ENCODE measurements at places on chromosomes 1 and 21.

GRCh38 chr1:30903343-30904034 is 5.1 kb downstream of the SDC3 start:
- no peak for DNase-seq

GRCh38 chr21:45974073-45975019 is 7.2 kb upstream of the COL6A1 start:
- DNase-seq = peak; percentile 7

- DNase-seq = no peak
Observed at GRCh38 chr1:65471861-65472332, 51.4 kb downstream of the LEPR start.

DNA sequence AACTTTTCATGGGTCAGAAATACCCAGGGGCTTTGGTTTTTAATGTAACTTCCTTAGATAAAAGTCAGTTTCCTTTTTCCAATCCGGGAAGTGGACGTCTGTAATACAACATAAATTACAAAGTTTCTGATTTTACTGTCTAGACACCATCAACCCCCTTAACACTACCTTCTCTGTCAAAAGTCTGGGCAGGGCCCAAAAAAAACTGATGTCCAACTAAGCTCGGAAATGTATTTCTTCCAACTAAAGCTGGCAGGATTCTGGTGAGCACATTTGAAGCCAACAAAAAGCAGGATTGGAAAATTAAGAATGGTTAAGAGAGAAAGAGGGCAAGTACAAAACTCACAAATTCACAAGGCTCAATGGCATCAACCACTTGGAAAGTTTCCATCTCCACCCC is 24.3 kb downstream of the DDAH1 start:
- DNase-seq = no peak

- no peak for DNase-seq
Observed at GRCh38 chr21:41067709-41068108, 100.3 kb upstream of the BACE2 start.

DNA sequence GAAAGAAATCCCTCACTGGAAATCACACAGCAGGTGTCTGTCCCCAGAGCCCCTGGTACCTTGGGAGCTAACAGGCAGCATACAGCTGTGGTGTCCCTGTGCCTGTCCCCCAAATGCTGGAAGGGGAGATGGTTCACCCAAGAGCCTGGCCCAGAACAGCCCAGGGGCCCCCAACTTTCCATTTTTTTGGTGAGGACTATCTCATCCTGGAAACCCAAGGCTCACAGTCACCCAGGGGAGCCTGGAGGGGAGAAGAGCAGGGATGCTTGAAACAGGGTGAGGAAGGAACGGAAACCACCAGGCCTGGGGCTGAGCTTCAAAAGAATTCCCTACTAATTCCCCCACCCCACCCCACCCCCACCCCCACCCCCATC is 3.6 kb downstream of the SDC3 start:
- no peak for DNase-seq

DNA sequence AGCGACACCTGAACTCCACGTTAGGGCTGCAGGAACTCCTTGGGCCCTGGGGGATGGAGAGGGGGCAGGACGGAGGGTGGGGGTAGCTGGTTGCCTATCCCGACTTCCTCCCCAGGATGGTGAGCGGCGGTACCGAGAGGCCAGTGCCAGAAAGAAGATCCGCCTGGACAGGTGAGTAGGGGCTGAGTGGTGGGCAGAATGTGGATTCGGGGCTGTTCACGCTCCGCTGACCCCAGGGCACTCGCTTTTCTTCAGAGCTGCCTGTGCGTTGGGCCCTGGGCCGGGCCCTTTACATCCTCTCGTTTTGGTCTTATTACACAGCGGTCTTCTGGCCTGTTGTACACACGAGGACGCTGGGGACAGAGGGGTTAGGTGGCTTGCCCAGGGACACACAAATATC is 20.8 kb downstream of the FAM151A start:
- no peak for DNase-seq

GRCh38 chr1:160862203-160863060 is at the start of gene CD244:
Gene CD244 (minus strand): TSS chr1:160862887. CDS start chr1:160862677, 210 bp downstream.
- no peak for DNase-seq

DNA sequence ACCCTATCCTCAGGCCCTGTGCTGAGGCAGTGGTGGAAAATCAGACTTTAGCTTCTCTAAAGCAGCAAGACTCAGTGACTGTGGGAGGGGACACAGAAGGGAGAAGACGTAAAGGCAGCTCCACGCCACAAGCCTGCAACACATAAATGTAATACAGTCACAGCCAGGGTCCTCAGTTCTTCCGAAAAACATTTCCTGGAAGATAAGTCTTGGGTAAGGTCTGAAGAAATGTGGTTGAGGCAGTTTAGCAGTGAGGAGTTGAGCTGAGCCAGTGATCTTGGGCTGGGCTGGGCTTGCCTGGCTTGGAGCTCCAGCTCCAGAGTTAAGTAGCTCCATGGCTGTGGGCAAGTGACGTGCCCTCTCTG is 127.8 kb upstream of the ADAR start:
- DNase-seq = no peak

DNA sequence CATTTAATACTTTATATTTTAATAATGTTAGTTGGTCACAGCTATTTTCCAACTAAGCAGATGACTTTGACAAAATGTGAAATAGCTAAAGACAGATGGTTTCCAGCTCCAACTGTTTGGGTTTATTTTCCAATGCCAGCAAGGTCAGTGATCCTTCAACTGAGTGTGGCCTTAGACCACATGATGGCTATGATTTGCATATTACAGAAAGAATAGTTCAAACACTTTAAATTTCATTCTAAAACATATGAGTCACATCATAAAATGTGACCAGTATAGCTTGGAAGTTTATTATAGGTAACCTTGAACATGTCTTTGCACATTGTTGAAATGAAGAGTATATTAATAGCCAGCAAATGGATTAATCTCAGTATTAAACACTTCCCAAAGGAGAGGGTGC is 454.0 kb upstream of the C1orf87 start:
- DNase-seq = no peak

- peak; percentile 59 for DNase-seq
Observed at GRCh38 chr1:37890378-37891014, 31.1 kb upstream of the MTF1 start.

DNA sequence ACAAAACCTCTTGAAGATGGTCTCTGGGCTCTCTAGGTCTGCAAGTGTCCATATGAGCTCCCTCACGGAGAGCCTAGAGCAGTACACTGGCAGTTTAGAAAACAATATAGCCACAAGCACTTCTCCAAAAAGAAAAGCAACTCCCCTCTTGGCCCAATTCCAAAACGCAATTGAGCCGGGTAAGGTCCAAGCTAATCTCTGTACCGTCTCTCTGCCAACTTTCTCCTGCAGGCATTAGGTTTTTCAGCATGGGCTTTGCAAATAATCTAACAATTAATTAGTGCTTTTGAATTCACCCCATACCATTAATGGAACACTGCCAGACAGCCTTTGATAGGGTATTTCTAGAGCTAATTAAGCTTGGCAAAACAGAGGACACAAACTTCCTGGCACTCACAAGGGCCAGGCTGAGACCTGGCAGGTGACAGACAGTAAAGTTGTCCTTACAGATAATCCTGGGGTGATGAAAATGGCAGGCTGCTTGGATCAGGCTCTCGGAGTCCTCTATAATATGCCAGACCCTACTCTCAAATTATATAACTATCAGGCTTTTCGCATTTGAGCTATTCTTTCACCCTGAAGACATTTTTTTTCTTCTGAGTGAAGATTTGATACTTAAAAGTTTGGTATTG is 39.8 kb downstream of the TGFBR3 start:
- DNase-seq = no peak

DNA sequence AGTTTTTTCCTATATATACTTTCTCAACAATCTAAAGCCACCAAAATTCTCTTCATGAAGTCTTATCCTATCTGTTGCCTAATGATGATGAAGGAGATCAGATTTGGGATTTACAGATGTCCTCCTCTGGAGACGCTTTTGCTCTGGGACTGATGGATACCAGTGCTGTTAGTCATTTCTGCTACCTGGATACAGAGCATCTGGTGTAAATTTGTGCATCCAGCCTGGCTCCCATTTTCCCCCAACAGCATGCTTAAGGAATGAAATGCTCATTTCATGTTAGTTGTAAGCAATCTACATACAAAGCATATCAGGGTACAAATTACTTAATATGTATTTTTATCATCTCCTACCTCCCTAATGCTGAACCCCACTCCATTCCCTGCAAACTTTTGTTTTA is 57.7 kb downstream of the HNRNPR start:
- no peak for DNase-seq

DNA sequence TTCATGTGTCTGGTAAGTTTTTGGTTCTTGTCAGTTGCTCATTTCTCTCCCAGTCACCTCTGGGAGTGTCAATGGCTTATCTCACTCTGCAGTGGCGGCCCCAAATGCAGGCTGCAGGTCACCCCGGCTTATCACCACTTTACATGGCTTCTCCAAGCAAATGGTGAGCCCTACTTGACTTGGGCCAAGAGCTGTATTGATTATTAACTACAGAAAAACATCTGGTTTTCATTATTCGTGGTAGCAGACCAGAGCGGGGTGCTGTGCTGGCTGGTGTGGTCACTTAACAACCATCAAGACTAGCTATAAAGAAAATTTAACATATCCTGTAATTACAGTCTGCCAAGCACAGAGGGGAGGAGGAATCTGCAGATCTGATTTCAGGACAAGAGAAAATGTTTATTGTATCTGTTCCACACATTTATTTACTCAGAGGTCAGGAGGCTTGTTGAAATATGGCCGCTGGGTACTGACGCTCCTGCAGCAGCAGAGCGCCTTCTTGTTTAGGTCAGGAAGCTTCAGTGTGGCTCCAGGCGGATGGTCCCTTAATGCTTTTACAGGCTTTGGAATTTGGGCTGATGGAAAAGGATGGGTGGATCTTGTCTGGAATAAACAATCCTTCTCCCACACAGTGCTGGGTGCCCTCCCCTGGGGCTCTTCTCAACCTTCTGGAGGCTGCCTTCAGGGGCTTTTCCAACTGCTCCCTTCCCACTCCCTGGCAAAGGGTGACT is 87.8 kb downstream of the HLX start:
- no peak for DNase-seq

DNA sequence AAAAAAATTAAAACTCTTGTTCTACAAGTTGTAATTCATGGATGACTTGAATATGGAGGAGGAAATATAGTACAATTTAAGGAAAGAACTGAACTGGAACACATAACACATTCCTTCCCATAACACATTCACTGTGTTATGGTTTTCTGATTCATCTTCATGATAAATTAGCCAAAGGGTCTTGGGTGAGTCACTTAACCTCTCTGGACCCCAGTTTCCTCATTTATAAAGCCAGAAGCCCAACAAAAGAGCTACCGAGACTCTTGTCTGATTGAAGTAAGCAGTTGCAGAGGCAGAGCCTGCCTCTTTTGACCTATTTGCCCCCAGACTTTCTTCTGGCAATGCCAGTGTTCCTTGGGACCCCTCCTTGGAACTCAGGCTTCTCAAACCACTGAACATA is 161.9 kb upstream of the KCTD3 start:
- DNase-seq = no peak

- DNase-seq = no peak
Observed at GRCh38 chr1:6265151-6265550, 4.3 kb upstream of the GPR153 start.

DNA sequence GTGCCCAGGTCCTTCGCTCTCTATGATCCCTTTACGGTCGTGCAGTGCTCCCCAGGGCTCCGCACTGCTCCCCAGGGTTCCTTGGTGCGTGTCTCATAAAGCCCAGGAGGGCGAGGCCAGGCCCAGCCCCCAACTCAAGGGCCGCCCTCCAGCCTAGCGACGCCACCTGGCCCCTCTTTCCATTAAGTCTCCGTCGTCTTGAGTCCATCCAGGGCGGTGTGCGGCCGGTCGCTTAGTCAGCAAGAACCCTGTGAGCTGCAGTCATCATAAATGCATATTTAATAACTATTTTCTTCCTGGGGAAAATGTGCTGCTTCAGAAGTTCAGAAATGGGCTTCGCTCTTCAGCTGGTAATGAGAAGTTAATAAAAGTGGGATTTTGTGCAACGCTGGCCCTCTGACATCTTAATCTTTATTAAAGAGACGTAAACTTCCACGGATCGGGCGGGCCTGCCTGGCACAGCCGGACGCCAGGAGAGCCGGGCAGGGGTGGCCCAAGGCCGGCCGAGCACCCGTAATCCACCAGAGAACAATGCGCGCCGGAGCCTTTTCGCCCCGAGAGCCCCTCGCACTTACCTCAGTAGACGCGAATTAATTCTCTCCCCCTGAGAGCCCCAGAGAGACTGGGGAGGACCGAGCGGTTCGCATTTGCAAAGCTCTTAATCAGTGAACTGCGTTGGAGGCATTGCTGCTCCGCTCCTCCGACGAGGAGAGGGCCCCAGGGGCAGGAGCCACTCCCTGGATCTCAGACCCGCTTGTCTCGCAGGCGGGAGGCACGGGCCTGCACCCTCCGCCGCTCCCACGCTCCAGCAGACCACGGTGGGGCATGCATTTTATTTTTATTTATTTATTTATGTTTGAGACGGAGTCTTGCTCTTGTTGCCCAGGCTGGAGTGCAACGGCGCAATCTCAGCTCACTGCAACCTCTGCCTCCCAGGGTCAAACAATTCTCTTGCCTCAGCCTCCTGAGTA is 188.3 kb upstream of the ARHGEF16 start:
- no peak for DNase-seq

GRCh38 chr1:109241344-109241743 is 8.0 kb upstream of the CELSR2 start:
- no peak for DNase-seq

GRCh38 chr1:59595774-59596173 is 219.0 kb upstream of the HOOK1 start:
- DNase-seq = no peak

GRCh38 chr1:8554956-8555534 is 237.1 kb downstream of the SLC45A1 start:
- DNase-seq = peak; percentile 39

DNA sequence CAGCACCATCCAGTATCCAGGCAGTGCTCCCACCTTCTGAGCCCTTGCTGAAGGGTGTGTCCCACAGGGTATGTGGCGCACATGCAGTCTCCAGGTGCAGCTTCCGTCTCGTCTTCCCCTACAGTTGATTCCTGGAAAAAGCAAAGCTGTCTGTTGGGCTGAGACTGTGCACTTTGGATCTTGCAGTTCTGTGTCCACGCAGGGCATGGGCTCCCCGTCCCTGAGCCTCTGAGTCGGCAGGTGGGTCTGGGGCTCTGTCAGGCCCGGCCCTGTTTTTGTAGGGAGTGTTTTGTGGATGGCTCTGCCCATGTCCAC is 32.8 kb downstream of the SNAP47 start:
- DNase-seq = no peak

GRCh38 chr1:44174630-44175029 is 33.2 kb upstream of the KLF18 start:
- DNase-seq = no peak
